ENCODE measurements at places on chromosomes 7 and 10. TPM values are rescaled to one million over a fixed set of nuclear protein-coding genes. Genes with fewer than 3 reads are reported as not detected.

Gene TAC1
- not detected for total RNA-seq

Gene GNGT1
- total RNA-seq, result not detected

Gene PALS2
- 12.9 TPM for total RNA-seq

Gene ADGRA1
- not detected for total RNA-seq

Gene ARHGAP22
- 31.6 TPM for total RNA-seq

Gene AKR1C8
- not detected for total RNA-seq

GRCh38 chr10:93622942-93623341, 10.6 kb downstream of the PDE6C start:
- DNase-seq, result no peak

- DNase-seq, result peak; percentile 71
These were observed 9.7 kb downstream of the IFIT3 start for GRCh38 chr10:89337484-89337883.

DNA sequence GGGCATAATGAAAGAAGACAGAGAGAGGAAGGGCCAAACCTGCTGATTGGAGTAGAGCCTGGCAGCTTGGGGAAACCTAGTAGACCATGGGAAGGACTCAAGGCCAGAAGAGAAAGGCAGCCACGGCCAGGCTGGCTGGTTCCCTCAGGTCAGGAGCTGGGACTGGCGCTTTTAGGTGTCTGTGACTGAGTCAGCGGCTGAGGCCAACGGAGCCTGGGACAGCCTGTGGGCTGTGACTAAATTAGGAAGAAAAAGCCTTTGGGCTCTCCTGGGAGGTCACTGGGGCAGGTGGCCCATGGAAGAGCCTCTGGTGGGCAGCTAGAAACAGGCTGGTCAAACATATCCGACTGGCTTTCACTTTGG, 108.9 kb upstream of the PDCD4 start:
- DNase-seq, result no peak

DNA sequence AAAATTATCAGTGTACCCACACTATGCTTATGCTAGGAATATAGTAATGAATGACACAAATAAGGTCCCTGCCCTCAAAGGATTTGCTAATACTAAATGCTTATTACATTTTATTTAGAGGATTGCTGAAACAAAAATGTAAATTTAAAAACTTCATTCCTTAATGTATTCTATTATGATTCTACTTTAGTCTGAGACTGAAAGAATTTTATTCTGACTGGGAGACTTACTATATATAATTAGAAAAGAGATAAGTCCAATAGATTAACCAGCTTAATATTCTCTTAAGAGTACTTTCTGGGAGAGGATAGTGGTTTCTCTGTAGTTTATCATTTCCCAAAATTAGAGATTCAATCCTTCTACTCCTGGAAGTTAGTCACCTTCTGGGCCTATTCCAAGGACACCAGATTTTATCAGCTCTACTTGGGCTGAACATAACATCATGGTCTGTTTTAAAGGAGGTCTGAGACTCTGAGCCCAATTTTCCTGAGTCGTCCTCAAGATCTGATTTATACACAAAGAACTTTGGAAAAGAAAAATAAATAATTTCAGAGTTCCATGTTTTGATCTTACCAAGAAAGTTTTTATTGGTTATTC, 41.1 kb downstream of the ASZ1 start:
- peak; percentile 79 for DNase-seq

DNA sequence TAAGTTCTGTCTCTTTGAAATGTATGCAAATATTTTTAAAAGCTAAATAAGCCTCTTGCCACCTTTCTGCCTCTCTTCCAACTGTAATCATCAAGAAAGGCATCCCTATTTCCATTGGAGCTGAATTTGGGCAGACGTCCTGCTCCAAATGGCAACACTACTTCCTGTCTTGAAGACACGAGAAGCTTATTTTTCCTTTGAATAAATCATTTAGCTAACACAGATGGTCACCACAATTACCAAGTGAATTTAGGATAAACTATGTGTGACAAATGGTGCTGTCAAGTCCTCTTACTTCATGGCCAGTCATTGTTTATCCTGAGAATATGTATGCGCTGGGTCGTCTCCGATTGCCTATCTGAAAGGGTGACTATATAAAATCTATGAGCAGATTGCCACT, 268.0 kb downstream of the ANKRD7 start:
- DNase-seq, result no peak

DNA sequence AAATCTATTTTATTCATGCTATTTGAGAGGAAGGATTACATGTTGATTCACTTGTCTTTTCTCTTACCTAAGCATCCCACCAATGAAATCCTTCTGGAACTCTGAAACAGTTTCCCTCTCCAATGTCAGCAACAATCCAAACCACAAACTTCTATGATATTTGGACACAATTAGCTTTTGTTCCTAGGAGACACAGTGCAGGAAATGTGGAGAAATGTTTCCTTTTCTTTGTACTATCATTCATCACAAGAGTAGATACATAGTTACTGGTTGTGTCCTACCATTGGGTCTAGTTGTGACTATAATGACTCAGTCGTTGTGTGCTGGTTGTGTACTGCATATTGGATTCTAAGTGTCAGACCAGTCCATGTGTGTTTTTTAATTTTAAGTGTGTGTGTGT, 156.8 kb upstream of the MAGI2 start:
- no peak for DNase-seq

- peak; percentile 46 for DNase-seq
These were observed 1.2 kb downstream of the TPK1 start for GRCh38 chr7:144834641-144835144.

- DNase-seq, result no peak
These were observed 192.7 kb upstream of the NFE2L3 start for GRCh38 chr7:25959168-25959734.

DNA sequence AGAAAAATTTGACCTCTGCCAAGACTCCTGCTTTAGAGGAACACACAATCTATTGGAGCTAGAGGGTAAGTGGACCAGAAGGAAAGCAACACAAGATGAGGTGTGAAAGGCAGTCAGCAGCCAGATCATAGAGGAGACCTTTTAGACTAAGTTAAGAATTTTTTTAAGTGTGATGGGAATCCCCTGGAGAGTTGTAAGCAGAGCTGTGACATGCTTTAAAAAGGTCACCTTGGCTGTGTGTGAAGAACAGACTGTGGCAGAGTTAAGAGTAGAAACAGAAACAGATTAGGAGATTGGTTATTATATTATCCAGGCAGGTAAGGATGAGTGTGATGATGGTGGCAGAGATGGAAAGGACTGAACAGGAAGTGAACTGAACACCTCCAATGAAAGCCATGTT, 23.5 kb downstream of the CPEB3 start:
- peak; percentile 4 for DNase-seq

DNA sequence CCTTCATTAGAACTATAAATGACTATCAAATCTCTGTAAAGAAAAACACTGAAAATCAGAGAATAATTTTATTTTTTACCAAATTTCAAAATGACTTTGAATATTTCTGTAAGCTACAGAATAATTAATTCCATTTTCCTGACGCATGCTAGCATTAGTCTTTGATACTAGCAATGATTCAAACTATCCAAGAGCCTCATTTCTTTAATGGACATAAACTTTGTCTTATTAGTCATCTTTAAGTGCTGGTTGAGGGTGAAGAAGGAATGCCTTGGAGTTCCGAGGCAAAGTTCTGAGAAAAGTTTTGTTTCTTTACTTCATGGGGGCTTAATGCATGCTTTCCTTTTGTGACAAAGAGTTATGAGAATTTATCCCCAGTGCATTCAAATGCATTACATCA, 137.3 kb downstream of the AGMO start:
- no peak for DNase-seq

- DNase-seq, result no peak
These were observed 234.0 kb upstream of the PITRM1 start for GRCh38 chr10:3406556-3406955.

DNA sequence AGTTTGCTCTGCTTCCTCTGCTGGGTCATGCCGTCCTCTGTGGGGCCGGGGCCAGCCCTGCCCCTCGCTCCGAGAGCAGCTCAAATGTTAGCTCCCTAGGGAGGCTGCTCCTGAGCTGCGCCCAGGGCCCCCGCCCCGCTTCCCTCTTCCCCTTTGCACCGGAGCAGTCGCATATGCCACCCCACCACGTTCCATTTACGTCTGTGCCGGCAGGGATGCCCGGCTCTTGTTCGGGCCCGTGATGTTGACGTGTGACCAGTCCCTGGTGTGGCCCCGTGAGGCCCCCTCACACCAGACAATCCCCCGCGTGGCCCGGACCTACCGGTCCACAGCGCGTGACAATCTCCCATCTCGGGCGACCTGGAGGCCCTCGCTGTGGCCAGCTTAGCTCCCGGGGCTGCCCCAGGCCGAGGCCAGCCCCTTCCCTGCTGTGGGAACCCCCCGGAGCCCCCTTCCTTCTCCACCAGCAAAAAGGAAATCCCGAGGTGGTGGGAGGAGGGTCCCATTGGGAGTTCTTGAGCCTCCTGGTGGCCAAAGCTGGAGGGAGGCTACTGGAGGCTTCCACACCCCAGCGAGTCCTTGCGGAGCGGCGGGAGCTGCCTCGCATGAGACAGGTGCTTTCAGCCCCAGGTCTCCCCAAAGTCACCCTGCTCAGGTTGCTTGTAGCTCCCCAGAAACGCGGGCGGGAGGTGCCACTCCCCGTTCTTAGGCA, 15.2 kb downstream of the FAM20C start:
- no peak for DNase-seq

GRCh38 chr10:54576541-54576940, 224.5 kb downstream of the PCDH15 start:
- no peak for DNase-seq

- DNase-seq, result no peak
These were observed 200.6 kb downstream of the DIP2C start for GRCh38 chr10:488933-489215.

- no peak for DNase-seq
These were observed 232.1 kb downstream of the PTPRN2 start for GRCh38 chr7:158355456-158356065.

GRCh38 chr7:44565097-44565794, 8.5 kb downstream of the DDX56 start:
- peak; percentile 58 for DNase-seq

GRCh38 chr7:30595436-30596013, 847 bp downstream of the GARS1 start:
- no peak for DNase-seq

DNA sequence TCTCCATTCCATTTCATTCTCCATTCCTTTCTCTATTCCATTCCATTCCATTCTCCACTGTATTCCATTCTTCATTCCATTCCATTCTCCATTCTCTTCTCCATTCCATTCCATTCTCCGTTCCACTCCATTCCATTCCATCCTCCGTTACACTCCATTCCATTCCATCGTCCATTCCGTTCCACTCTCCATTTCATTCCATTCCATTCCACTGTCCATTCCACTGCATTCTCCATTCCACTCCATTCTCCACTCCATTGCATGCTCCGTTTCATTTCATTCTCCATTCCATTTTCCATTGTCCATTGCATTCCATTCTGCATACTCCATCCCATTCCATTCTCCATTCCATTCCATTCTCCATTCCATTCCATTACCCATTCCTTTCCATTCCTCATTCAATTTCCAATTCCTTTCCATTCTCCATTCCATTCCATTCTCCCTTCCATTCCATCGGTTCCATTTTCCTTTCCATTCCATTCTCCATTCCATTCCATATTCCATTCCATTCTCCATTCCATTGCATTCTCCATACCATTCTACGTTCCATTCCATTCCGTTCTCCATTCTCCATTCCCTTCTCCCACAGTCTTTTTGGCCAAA, 78.3 kb downstream of the NSUN6 start:
- DNase-seq, result no peak

DNA sequence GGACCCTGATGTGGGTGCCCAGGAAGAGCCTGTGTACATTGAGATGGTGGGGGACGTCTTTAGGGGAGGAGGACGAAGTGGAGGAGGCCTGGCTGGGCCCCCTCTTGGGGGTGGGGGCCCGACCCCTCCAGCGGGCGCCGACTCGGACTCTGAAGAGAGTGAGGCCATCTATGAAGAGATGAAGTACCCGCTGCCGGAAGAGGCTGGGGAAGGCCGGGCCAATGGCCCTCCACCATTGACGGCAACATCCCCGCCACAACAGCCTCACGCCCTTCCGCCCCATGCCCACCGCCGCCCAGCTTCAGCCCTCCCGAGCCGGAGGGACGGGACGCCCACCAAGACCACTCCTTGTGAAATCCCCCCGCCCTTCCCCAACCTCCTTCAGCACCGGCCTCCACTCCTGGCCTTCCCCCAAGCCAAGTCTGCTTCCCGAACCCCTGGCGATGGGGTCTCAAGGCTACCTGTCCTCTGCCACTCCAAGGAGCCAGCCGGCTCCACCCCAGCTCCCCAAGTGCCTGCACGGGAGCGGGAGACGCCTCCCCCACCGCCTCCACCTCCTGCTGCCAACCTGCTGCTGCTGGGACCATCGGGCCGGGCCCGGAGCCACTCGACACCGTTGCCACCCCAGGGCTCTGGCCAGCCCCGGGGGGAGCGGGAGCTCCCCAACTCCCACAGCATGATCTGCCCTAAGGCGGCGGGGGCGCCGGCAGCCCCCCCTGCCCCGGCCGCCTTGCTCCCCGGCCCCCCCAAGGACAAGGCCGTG, 4.8 kb downstream of the NYAP1 start:
- no peak for DNase-seq

DNA sequence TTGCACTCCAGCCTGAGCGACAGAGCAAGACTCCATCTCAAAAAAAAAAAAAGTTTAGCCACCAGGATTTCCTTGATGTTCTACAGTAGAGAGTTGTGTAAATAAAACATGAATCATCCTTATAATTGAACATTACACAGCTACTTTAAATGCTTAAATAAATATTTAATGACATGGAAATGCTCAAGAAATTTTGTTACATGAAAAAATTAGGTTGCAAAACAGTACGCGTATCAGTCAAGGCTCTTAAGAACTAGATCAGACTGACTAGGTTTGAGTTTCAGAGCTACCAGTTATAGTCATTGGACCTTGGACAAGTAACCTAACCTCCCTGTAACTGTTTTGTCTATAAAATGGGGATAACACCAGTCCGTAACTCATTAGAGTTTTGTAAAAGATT, 38.7 kb upstream of the GSAP start:
- peak; percentile 33 for DNase-seq

- no peak for DNase-seq
These were observed 19.8 kb downstream of the KBTBD2 start for GRCh38 chr7:32871624-32872371.

- no peak for DNase-seq
These were observed 204.6 kb upstream of the POM121L12 start for GRCh38 chr7:52830801-52831200.

DNA sequence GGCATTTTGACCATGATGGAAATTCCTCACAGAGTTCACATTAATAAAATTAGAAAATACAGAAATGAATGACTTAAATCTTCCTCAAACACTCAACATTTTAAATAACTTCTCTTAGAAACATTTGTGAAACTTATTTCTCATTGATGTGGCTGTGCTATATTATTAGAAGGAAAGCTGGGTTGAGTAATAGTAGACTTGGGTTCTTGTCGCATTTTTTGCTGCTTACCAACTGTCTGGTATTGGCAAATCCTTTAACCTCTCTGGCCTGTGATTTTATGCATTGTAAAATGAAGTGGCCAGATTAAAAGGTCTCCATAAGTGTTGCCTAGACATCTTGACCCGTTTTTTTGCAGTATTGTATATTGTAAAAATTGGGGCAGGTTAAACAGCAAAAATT, 66.5 kb downstream of the VPS50 start:
- peak; percentile 52 for DNase-seq

DNA sequence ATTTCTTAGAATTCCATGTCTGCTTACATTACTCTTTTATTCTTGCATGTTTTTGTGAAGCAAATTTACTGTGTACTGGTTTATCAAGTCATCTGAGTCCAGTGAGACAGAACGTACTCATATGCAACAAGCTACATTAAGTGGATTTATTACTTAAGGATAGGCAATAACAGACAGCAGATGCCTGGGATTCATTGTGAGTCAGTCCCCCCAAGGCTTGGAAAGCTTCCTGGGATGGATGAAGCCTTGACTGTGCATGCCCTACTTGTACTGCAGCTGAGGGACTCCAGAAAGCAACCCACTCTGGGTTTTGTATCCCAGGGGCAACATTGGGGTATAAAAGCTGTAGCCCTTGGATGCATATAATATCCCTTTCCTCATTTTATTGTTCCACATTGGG, 113.4 kb upstream of the RAB18 start:
- peak; percentile 56 for DNase-seq
